LoVo (cell line): ENCODE measurements at places on chromosomes 3 and 15.

DNA sequence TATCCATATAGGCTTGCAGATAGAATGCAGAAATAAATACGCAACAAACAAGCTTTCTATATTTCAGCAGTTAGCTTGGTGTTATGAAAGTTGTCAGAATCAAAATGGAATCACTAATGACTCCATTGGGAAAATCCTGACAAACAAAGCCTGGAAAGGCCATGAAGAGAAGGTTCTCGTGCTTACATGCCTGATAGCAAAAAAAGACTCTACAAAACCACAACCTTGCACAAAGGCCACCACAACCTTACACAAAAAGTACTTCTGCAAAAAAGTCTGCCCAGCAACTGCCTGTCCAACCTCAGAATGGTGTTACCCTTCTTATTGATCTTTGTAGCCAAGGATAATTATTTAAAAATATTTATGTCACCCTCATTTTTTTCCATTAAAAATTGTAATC lies 14.4 kb upstream of the PLSCR1 start:
- DNase-seq, result no peak

DNA sequence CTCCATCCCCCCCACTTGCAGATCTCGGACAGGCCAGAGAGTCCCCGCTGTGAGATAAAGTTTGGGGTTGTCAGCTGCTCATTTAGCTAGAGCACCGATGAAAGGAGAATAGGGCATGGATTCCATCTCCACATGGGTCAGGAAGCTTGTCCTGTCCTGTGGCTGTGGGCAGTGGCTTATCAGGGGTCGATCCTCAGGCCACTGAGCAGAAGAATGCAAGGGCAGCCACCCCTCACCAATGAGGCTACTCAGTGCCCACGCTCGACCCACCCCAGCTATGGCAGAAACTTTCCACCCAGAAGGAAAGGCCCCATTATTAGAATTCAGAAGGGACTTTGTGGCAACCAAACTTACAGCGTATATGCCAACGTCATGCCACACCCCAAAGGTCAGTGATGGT lies 43.3 kb downstream of the CPN2 start:
- no peak for DNase-seq

GRCh38 chr15:41891226-41891625 lies 2.6 kb downstream of the SPTBN5 start:
- DNase-seq, result no peak

DNA sequence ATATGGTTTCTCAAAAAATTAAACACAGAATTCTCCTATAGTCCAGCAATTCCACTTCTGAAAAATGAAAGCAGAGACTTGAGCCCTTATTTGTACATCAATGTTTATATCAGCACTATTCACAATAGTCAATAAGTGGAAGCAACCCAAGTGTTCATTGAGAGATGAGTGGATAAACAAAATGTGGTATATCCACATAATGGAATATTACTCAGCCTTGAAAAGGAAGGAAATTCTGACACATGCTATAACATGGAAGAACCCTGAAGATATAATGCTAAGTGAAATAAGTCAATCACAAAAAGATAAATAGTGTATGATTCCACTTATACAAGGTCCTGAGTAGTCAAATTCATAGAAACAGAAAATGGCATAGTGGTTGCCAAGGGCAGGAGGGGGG lies 76.6 kb downstream of the MTHFS start:
- no peak for DNase-seq

DNA sequence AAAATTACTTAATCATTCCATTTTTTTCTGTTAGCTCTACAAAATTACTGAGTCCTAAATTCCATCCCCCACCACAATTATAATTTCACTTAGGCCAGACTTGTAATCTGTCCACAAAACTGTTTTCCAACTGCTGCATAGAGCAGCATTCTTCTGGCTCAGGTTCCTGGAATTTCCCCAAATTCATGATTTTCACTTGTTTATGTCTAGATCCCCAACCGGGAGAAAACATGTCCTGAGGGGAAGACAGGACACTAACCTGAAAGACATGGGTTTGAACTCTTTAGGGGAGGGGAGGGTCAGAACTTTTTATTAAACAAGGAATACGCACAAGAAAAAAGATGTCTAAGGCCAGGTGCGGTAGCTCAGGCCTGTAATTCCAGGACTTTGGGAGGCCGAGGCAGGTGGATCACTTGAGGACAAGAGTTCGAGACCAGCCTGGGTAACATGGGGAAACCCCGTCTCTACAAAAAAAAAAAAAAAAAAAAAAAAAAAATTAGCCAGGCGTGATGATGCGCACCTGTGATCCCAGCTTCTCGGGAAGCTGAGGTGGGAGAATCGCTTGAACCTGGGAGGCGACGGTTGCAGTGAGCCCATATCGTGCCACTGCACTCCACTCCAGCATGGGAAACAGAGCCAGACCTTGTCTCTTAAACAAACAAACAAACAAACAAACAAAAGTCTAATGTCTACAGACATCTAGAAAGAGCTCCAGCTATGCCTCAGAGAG lies 1.5 kb downstream of the ETFA start:
- DNase-seq, result no peak
